ENCODE measurements at places on chromosomes 1 and 21. TPM values are rescaled to one million over a fixed set of nuclear protein-coding genes. Genes with fewer than 3 reads are reported as not detected.

CRP gene
- 148 TPM for total RNA-seq

- peak; percentile 45 for DNase-seq
Measured at GRCh38 chr1:42931911-42932422, 26.7 kb downstream of the SLC2A1 start.

ARTN gene
- 1.9 TPM for total RNA-seq

LAX1 gene
- total RNA-seq, result 0.09 TPM

DNA sequence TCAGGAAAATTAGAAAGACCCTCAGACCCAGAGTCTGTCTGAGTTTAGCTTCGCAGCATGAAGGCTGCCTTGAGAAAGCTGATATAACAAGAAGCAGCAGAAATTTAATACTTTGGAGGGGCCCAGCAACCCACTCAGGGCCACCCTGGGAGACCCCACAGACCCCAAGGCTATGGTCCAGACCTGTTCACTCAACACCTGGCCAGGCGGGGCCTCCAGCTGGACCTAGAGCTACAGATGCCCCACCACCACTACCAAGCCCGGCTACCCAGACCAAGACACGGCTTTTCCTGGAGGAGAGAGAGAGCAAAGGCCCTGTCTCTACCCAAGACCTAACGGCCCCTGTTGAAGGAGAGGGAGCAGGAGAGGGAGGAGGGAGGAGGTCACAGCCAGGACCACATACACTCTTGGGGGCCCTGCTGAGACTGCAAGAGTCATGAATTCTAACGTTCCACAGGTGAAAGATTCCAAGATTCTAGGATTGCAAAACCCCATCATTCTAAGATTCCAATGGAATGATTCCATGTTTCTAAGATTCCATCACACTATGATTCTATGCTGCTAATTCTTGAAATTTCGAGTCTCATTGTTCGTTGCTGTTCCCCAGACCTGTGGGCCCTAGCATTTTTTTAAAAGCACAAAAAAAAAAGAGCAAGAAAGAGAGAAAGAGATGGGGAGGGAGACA lies 53.2 kb downstream of the LACTBL1 start:
- no peak for DNase-seq

DNA sequence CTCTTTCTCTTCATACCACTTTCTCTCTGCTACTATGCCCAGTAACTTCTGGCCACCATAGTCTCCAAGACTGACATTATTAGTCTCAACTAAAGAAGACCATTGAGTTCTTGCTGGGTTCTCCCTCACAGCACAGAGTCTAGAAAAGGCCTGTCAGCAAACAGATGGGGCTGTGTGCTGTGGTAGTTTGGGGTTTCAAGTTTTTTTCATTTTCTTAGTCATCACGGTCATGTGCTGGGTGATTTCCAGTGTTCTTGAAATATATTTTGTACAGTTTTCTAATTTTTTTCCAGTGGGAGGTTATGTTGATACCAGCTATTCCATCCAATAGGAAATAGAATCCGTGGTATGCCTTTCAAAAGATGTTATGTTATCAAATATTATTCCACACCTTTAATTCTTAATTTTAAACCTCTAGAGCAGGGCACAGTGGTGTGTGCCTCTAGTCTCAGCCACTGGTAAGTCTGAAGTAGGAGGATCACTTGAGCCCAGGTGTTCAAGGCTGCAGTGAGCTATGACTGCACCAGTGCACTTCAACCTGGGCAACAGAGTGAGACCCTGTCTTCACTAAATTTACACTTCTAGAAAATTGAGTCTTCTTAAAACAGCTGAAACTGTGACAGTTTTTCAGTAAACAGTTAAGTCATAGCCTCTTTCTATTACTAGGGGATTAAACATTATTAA lies 8.3 kb downstream of the CFHR2 start:
- no peak for DNase-seq

DNA sequence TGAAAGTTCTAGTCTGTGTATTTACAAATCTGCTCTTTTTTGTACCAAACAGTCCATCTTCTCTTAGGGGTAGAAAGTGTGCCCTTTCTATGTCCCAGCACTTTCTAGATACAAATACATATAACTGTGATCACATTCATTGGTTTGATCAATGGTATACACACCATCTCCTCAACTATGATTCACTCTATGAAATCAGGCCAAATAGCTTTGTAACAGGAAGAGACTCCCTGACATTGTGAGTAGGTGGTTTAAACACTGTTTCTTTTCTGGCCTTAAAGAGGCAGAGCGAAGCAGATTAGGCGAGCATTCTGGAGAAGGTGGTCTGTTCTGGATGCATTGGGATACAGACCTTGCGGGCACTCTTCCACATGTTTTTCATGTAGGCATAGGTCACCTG lies 39.3 kb upstream of the EXOSC10 start:
- DNase-seq, result no peak

TIE1 gene
- 2.4 TPM for total RNA-seq

DNA sequence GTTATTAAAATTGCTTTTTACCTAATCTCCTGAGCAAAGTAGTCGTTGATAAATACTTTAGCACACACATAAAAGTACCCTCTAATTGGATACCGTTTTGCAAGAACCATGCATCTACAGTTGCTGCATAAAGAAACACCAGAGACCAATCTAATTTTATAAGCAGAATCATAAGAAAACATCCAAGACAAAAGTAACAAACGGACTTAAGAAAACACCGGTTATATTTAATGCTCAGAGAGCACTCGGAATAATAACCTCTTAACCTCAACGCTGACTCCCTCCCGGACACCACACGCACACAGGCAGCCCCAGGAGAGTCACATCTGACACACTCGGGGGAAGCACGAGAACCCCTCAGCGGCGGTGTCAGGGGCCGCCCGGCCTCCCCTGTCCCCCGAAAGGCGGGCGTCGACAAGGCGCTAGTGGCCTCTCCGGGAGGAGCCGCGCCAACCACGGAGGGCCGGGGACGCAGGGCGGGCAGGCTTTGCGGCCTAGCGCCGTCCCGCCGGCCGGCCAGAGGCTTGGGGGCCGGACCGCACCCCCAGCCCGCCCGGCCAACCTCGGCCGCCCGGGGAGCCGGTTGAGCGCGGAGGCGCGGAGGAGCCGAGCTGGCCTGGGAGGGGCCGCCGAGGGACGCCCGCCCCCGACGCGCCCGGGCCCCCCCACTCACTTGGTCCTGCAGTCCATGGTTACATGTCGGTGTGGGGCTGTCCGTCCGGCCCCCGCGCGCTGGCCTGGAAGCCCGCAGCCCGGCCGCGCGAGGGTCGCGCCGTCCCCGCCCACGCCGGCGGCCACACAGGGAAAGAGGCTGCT lies 606 bp downstream of the DENND1B start:
- DNase-seq, result peak; percentile 82

TSHB gene
- not detected for total RNA-seq

DNA sequence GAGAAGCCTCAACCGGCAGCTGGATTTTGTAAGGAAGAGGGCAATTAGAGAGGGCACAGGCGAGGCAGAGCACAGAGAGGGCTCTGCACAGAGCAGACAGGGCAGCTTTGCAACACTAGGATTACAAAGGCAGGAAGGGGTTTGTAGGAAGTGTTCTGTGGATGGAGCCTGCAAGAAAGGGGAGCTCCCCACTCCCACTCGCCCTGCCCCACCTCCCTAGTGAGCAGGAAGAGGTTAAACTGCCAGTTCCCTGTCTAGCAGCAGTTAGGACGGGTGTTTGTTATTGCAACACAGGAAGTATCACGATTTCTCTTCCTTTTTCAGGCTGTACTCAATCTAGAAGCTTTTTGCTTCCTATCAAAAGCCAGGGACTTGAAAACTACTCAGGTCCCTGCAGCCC lies 63.3 kb upstream of the LRRC8D start:
- no peak for DNase-seq

GUK1 gene
- 71.5 TPM for total RNA-seq

KDF1 gene
- 8.0 TPM for total RNA-seq

IL23R gene
- 0.22 TPM for total RNA-seq

All from pancreas (tissue), 10 donors.